ENCODE measurements at places on chromosomes 12 and 14. TPM values are rescaled to one million over a fixed set of nuclear protein-coding genes. Genes with fewer than 3 reads are reported as not detected.

DNA sequence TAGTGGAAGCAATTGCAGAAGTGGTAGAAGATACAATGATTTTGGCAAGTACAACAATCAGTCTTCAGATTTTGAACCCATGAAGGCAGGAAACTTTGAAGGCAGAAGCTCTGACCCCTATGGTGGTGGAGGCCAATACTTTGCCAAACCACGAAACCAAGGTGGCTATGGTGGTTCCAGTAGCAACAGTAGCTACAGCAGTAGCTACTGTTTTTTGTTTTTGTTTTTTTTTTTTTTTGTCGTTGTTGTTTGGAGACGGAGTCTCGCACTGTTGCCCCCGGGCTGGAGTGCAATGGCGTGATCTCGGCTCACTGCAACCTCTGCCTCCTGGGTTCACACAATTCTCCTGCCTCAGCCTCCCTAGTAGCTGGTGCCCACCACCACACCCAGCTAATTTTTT is 47.4 kb downstream of the IFNG-AS1 start:
- no peak for DNase-seq

DNA sequence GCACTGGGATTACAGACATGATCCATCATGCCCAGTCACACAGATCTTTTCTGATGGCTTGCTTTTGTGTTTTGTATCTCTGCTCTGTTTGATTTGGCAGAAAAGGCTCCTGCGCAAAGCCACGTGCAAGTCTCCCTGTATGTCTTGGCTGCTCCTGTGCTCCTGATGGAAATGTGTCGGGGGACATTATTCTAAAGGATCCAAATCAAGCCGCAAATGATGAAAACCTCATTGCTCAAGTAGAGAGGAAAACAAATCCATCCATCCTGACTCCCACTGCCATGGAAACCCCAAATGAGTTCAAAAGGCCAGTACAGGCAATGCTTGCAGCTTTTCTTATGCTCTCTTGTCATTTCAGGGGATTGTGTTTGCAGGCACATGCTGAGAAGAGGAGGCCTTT is 93.8 kb downstream of the NDUFA12 start:
- DNase-seq: peak; percentile 35

The CLEC1B gene
- not detected for polyA plus RNA-seq

- no peak for DNase-seq
Observed at GRCh38 chr12:104172570-104172947, 34.5 kb upstream of the NFYB start.

The GYS2 gene
- 0.12 TPM for polyA plus RNA-seq

The TROAP gene
- 10.8 TPM for polyA plus RNA-seq

The RASSF8 gene
- polyA plus RNA-seq: 29.1 TPM

- DNase-seq: no peak
Observed at GRCh38 chr14:64507376-64508156, 3.0 kb downstream of the ZBTB1 start.

DNA sequence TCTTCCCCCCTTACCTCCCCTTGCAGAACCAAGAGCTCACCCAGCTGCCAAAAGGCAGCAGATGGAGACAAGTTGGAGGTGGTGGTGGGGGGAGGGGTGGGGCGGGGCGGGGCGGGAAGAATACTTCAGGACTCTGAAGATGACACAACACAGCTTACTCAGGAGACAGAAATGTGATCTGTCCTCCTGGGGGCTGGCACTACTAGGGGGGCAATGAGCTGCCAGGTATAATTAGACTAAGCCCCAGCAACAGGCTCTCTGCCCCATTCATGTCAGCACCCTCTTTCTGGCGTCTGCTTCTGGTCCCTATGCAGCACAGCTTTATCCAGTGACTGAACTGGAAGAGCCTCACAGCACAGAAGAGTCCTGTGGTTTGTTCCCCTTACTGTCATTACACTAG is 407.0 kb downstream of the MED13L start:
- no peak for DNase-seq

DNA sequence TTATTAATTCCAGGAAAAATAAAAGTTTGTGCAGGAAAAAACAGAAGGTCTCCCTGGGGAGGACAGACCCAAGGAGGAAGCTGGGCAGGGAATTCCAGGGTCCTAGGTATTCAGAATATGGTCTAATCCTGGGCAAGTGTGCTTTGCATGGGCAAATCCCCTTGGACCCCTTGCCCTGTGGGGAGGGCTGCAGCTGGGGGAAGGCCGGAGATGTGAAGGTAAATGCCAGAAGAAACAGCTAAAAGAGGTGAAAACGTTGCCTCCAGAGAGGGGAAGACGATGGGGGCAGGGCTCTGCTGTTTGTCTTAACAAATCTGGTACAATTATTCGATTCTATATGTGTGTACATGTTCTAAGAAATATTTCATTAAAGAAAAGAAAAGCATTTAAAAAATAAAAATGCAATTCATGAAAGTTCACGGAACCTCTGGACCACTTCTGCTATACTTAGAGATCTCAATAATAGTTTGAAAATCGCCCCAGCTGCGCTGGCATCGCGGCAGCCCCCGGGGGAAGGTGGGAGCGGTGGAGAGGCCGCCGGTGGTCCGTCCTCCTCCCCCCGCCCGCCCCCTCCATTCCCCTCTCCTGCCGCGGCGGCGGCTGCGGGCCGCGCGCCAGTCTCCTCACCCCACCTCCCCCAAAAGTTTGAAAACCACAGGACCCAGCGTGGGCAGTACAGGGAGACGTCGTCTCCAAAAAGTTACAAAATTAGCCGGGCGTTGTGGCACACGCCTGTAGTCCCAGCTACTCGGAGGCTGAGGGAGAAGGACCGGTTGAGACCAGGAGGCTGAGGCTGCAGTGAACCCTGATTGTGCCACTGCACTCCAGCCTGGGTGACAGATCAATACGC is 1.5 kb upstream of the PRPF40B start:
- no peak for DNase-seq

GRCh38 chr12:100254876-100255275 is 12.0 kb downstream of the DEPDC4 start:
- no peak for DNase-seq

GRCh38 chr14:21382095-21382494 is 1.7 kb downstream of the SUPT16H start:
- DNase-seq: no peak

- DNase-seq: no peak
Observed at GRCh38 chr12:83514372-83514771, 827.7 kb downstream of the TMTC2 start.

DNA sequence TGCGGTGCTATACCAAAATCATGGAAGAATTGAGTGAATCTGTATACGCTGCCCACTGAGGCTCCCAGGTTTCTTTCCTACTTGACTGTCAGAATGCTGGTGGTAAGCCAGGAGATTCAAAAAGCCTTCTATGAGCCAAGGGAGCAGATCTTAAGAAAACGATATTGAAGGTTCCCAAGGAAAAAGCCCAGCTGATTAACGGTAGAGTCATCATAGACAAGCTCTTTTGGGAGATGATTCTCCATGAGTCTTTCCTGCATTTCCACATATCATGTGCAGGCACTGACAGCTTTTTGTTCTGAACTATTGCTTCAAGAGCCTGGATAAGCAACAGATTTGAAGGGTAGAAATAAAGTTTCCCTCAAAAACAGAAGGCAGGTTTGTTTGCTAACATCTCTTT is 17.5 kb downstream of the SLC35F4 start:
- DNase-seq: peak; percentile 31

The OR11H12 gene
- polyA plus RNA-seq: not detected

The RERG gene
- 6.6 TPM for polyA plus RNA-seq

GRCh38 chr12:5140190-5140589 is 96.5 kb downstream of the KCNA5 start:
- no peak for DNase-seq

The NTF3 gene
- polyA plus RNA-seq: 3.1 TPM

The CABP1 gene
- 2.7 TPM for polyA plus RNA-seq

GRCh38 chr12:105341010-105341409 is 10.5 kb downstream of the C12orf75 start:
- DNase-seq: no peak

GRCh38 chr12:62632411-62632918 is 165.8 kb downstream of the MON2 start:
- DNase-seq: peak; percentile 91

GRCh38 chr12:91680864-91681263 is 464.8 kb downstream of the BTG1 start:
- DNase-seq: no peak

GRCh38 chr12:1716215-1716862 is 25.5 kb downstream of the ADIPOR2 start:
- peak; percentile 11 for DNase-seq

The DHRS2 gene
- 0.09 TPM for polyA plus RNA-seq

The SLC2A14 gene
- polyA plus RNA-seq: not detected

- DNase-seq: no peak
Observed at GRCh38 chr12:7131502-7131866, 1.3 kb downstream of the CLSTN3 start.

DNA sequence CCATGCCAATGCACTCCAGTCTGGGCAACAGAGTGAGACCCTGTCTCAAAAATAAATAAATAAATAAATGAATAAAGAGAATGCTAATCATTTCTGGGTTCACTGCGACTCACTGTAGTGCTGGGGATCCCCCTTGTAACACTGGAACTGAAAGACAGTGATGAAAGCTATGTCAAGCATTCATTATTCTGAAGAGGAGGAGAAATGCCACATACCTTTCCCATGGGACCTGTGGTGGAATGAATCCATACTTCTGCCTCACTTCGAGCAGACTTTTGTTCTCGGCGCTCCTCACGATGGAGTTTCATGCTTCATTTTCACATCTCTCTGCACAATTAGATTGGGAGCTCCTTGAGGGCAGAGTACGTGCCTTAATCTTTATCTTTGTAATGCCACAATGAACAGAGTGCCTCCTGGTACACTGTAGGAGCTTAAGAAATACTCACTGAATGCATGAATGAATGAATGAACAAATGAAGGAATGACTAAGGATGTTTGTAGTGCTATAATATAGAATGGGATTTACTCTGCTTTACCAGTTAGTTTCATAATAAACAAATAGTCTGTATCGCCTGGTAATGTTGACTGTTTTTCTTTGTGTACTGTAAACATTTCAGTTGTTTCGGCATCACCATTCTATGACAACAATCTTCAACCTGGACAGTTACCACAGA is 45.8 kb downstream of the DRAM1 start:
- no peak for DNase-seq

DNA sequence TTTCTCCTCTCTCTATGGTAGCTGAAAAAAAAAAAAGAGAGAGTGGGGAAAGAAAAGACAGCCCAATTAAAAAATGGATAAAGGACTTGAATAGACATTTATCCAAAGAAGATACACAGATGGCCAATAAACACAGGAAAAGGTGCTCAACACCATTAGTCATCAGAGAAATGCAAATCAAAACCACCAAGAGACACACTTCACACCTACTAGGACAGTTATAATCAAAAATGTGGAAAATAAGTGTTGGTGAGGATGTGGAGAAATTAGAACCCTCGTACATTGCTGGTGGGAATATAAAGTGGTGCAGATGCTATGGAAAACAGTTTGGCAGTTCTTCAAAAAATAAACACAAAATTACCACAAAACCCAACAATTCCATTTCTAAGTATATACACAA is 172.4 kb upstream of the GRIN2B start:
- DNase-seq: no peak

DNA sequence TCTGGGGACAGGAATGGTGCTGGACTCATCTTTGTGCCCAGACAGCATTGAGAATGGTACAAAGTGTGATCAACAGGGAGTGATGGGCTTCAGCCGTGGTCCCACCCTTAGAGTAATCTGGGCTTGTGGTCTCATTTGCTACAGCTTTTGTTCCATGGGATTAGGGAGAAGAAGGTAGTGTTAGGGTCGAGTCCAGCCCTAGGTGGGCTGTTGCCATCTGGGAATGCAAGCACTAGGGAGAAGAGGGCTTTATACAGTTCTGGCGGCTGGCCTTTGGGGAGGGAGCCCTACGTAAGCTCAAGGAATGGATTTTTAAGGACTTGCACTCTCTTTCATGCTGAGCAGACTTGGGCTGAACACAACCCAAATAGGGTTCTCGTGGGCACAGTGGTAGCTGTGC is 4.9 kb downstream of the PLEKHG3 start:
- DNase-seq: no peak

DNA sequence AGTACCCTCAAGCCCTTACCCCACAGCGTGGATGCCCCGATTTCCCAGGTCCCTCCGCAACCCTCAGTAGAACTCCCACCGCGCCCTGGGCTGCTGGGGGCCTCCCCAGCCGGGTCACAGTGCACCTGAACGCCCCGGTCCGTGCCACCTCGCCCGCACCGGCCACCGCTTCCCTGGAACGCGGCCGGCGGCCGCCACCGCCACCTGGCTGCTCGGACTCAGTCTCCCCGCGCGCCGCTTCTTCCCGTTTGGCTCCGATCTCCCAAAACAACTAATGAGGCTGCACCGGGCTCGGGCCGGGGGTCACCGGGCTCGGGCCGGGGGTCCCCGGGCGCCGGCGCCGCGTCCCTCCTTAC is 1.0 kb downstream of the ITPK1 start:
- DNase-seq: no peak

DNA sequence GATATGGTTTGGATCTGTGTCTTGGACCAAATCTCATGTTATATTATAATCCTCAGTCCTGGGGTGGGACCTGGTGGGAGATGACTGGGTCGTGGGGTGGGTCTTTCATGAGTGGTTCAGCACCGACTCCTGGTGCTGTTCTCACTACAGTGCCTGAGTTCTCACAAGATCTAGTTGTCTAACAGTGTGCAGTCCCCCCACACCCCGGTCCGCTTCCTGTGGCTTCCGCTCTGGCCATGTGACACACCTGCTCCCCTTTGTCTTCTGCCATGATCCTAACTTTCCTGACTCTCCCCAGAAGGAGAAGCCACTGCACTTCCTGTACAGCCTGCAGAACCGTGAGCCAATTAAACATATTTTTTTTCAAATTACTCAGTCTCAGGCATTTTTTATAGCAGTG is 1262.2 kb downstream of the TMEM121 start:
- DNase-seq: no peak

The KIF21A gene
- 6.7 TPM for polyA plus RNA-seq

- DNase-seq: no peak
Observed at GRCh38 chr12:5191803-5192538, 148.3 kb downstream of the KCNA5 start.

DNA sequence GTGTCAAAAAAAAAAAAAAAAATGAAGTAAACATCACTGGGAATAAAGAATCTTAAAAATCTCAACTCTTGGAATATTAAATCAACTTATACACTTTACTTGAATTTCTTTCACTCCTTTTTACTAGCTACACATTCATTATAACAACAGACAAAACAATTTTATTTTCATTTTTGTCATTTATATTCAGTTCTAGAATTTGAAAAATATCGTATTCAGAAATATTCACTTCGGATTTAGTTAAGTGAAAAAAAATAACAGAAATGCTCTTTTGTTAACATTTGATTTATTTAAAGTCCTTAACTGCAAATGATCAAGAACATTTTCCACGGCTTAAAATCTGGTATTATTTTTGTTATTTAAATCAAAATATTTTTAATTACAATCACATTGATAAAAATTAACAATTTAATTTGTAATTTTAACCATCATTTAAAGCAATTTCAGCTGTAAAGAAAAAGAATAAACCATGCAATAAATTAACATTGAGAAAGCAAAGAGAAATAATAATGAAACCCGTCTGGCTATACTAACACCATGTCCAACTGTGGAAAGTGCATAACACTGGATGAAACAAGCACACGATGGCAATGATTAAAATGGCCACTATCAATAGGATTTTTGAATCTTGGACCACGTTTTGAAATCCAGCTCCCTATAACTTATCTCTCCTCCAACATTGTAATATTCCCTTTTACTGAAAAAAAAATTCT is 5.2 kb downstream of the FOXA1 start:
- no peak for DNase-seq

The ENDOU gene
- 0.20 TPM for polyA plus RNA-seq
